Naive B cell (primary cell): ENCODE measurements at places on chromosomes 6 and 20.

- no peak for DNase-seq
These were observed 55.9 kb downstream of the TRAF3IP2 start for GRCh38 chr6:111549746-111550145.

- DNase-seq: no peak
These were observed 179.7 kb upstream of the MYLIP start for GRCh38 chr6:15948930-15949900.

- DNase-seq: no peak
These were observed 502.2 kb upstream of the JARID2 start for GRCh38 chr6:14743474-14744211.

GRCh38 chr6:83574783-83575182 lies 62.4 kb downstream of the PRSS35 start:
- no peak for DNase-seq

- DNase-seq: no peak
These were observed 10.9 kb upstream of the ADGRF4 start for GRCh38 chr6:47687432-47687831.
